Fibroblast of mammary gland (primary cell): ENCODE measurements at places on chromosomes 6 and 20.

DNA sequence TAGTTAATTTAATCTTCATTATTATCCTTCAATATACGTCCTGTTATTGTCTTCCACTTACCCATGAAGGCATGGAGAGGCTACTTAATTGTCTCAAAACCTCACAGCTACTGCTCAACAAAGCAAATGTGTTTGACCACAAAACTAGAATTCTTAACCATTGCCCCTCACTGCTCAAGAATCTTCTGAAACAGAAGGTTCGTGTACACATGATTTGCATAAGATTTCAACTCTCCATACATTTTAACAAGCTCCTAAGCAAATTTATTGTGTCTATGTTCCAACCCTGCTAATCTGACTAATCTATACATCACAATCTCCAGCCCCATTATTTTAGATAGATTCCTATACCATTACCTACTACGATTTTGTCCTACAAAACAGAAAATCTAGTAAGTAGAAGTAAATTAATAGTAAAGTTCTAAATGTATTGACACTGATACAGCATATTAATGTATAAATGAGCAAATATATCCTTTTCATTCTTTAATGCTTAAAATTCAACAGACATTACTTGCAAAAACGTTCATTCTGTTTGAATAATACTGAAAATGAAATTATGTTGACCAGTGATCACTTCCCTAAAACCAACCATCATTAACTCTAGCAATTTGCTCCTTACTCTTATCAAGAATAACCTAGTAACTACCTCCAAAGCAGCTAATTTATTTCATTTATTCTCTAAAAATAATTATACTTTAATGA, 89.7 kb upstream of the RNF217 start:
- no peak for DNase-seq

- DNase-seq: no peak
These were observed 43.0 kb upstream of the PTGIS start for GRCh38 chr20:49610691-49611538.

DNA sequence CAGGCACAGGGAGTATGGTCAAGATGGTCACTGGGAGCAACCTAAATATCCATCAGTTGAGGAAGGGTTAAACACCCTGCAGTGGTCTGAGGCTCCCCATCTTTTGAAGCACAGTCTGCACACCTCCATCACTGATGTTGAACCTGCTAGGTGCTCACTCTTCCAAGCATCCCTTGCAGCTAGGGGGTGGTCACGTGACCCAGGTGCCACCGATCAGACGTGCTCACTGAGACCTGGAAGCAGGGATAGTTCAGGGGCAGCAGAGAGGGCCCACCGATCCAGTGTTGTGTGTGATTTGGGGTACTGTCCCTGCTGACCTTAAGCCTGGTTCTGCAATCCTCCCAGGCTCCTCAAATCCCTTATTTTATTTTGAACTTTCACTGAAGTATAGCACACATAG, 134.6 kb downstream of the CEBPB start:
- DNase-seq: no peak

GRCh38 chr6:15246217-15246665, 372 bp downstream of the JARID2 start:
- DNase-seq: no peak
